ENCODE measurements at places on chromosomes 12 and 14. TPM values are rescaled to one million over a fixed set of nuclear protein-coding genes. Genes with fewer than 3 reads are reported as not detected.

DNA sequence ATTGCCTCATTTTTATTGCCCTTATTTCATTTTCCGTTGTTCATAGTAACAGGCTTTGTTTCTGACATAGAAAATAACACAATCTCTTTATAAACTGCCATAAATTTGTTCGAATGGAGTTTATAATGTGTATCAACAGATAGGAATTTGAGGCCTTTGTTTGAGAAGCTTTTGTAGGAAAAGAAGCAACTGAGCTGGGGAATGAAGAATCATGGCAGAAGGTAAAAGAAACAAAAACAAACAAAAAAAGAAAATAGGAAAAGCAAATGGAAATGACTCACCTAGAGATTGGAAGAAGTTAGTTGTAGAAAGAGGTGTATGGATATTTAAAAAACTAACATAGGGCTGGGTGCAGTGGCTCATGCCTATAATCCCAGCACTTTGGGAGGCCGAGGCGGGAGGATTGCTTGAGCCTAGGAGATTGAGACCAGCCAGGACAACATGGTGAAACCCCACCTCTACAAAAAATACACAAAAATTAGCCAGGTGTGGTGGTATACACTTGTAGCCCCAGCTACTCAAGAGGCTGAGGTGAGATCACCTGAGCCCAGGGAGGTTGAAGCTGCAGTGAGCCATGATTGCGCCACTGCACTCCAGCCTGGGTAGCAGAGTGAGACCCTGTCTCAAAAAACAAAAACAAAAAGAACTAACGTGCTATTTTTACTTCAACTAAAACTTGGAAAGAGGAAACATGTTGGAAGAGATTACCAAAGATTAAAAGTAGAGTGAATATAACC is 523 bp upstream of the REP15 start:
- no peak for DNase-seq

GRCh38 chr12:116060764-116061163 is 216.7 kb downstream of the MED13L start:
- DNase-seq = no peak

GRCh38 chr12:79057540-79057939 is 193.0 kb downstream of the SYT1 start:
- no peak for DNase-seq

- DNase-seq = no peak
These were observed 38.9 kb downstream of the HSP90AA1 start for GRCh38 chr14:102047808-102048540.

GRCh38 chr14:105420974-105421674 is 1.5 kb downstream of the MTA1 start:
- DNase-seq = no peak

DNA sequence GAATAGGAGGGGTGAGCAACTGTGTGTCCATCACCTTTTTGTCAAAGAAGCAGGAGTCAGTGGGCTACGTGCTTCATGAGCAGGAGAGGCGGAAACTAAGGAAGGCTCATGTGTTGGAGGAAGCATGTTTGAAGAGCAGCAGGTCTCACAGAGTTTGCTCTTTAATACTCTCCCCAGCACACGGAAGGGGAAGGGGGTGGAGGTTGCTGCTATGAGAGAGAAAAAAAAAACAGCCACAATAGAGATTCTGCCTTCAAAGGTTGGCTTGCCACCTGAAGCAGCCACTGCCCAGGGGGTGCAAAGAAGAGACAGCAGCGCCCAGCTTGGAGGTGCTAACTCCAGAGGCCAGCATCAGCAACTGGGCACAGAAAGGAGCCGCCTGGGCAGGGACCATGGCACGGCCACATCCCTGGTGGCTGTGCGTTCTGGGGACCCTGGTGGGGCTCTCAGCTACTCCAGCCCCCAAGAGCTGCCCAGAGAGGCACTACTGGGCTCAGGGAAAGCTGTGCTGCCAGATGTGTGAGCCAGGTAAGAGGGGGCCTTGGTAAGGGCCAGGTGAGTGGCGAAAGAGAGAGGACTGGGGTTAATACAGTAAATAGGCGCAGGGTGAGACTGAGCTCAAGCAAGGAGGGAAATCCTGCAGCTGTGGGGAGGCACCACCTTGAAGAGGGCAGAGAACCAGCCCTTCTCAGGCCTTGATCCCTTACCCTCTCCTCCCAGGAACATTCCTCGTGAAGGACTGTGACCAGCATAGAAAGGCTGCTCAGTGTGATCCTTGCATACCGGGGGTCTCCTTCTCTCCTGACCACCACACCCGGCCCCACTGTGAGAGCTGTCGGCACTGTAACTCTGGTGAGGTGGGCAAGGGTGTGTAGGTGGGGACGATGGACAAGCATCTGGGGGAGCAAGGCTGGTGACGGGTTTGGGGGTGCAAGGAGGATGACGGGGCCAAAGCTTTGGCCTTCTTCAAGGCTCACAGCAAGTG is at the start of gene CD27:
Gene CD27 (plus strand): TSS at position 252 of the 985 bp plus-strand sequence. CDS start 141 bp downstream, at position 393.
- no peak for DNase-seq

GRCh38 chr14:50363714-50364111 is 33.0 kb downstream of the CDKL1 start:
- DNase-seq = peak; percentile 51

The POTEG gene
- not detected for polyA plus RNA-seq

GRCh38 chr12:88472248-88472647 is 108.0 kb downstream of the KITLG start:
- no peak for DNase-seq

GRCh38 chr12:107503129-107503855 is 182.3 kb upstream of the PWP1 start:
- DNase-seq = no peak

The CACNA2D4 gene
- polyA plus RNA-seq = 0.58 TPM

- no peak for DNase-seq
These were observed 15.0 kb upstream of the CACNA2D4 start for GRCh38 chr12:1933342-1934051.

GRCh38 chr14:25759920-25760655 is 710.1 kb upstream of the STXBP6 start:
- no peak for DNase-seq

DNA sequence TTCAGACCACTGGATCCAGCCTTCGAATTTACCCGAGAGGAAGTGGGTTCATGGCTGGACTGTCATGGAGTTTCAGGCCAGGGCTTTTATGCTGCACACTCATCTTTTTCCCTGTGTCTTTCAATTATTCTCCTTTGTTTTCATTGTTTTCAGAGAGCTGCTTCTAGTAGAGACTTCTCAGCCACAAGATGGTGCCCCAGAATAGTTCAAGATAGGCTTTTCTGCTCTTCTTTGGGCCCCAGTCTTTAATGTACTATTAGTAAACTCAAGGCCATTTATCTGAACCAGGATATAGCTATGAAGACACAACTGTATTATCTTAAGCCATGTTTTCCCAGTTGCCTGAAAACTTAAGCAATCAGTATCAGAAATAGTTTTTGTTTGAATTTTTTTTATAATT is 30.4 kb upstream of the PSMA6 start:
- peak; percentile 30 for DNase-seq

The TAS2R9 gene
- not detected for polyA plus RNA-seq

The SOX5 gene
- 0.24 TPM for polyA plus RNA-seq

DNA sequence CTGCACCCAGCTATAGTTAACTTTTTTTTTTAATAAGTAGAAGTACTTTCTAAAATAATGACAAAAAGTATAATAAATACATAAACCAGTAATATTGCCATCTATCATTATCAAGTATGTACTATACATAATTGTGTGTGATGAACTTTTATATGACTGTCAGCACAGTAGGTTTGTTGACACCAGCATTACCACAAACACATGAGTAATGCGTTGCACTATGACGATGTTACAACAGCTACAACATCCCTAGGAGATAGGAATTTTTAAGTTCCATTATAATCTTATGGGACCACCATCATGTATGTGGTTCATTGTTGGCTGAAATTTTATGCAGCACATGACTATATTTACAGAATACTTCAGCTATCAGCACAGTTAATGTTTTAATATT is 62.9 kb upstream of the VSX2 start:
- DNase-seq = no peak

- no peak for DNase-seq
These were observed 96.6 kb downstream of the NCOR2 start for GRCh38 chr12:124470806-124471205.

- peak; percentile 47 for DNase-seq
These were observed 399.0 kb downstream of the NAV3 start for GRCh38 chr12:78229591-78230101.

The TMPRSS12 gene
- polyA plus RNA-seq = not detected

- peak; percentile 88 for DNase-seq
These were observed 1.2 kb downstream of the FLRT2 start for GRCh38 chr14:85531141-85531586.

DNA sequence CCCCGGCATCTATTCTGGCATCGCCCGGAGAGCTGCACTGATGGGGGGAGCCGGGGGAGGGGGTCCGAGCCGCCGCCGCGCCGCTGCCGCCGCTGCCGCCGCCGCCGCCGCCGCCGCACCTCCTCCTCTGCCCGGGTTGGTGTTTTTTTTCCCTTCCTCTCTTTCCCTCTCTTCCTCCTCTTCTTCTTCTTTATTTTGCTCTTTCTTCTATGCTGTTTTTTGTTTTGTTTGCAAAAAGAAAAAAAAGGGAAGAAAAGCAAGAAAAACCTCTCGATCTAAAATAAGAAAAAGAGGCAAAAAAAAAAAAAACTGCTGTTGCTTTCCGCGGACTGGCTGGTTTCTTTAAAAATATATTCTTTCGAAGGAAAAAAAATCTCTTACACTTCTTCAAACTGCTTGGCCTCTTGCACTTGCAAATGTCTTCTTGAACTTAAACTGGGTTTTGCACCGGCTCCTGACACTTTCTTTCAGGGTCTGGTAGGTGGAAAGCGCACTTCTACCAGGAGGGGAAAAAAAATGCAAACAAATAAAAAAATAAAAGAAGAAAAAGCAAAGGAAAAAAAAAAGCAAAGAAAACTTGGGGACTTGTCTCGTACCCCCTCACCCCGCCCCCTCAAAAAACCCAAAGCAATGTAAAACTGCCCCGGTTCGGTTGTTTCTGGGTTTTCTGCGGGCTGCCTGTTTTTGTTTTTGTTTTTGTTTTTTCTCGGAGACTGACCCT is 616 bp downstream of the BCL11B start:
- DNase-seq = no peak

The GNG2 gene
- polyA plus RNA-seq = not detected

The ZNF219 gene
- polyA plus RNA-seq = 13.2 TPM

DNA sequence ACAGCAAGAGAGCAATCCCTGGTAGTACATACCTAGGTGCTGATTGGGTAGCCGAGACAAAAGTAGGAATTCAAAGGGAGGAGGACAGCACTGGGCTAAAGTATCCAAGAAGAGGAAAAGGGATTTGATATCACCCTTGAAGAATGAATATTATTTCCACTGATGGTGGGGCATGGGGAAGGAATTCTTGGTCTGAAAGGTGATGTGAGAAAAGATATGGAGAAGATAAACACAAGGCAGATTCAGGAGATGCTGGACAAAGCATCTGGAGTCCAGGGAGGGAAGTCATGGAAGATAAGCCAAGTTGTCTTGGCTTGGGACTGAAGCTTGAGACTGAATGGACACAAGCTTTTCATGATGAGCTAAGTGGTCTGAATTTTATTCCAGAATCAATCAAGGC is 194.0 kb downstream of the EGLN3 start:
- DNase-seq = no peak

DNA sequence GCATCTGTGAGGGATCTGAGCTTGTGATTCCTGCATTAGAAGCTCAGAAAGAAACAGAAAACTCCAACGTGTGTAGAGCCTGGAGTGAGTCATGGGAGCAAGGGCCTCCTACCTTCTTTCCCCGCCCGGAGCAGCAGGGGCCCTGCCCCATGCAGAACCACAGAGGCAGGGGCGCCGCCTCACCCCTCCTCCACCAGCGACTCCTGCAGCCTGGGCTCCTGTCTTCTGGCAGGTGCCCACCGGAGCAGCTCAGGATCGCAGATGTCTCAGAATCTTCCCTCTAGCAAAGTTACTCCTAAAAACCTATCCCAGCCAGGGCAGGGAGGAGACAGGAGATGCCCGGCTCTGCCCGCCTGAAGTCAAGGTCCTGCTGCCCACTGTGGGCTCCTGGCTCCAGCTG is 58.7 kb downstream of the STX2 start:
- DNase-seq = no peak

The NEDD8 gene
- polyA plus RNA-seq = 316 TPM

DNA sequence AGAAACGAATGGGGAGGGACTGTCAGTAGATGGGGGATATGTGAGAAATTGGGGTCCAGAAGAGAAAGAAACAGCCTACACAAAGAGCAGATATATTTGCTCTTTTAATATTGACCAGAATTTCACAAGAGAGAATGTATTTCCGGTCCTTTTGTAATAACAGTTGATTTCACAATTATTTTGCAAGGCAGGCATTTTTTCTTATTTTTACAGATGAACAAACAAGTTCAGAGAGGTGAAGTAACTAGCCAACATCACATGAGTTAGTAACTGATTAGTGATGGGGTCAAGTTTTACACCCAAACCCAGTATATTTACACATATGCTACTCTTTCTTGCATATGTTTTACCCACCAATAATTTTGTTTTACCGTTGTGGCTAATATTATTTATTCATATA is 188.2 kb downstream of the NAV3 start:
- DNase-seq = no peak

The VASH1 gene
- 39.8 TPM for polyA plus RNA-seq

The C12orf56 gene
- polyA plus RNA-seq = 0.19 TPM

- DNase-seq = no peak
These were observed 30.8 kb downstream of the KIF26A start for GRCh38 chr14:104169005-104169698.

- no peak for DNase-seq
These were observed 26.9 kb upstream of the LTBP2 start for GRCh38 chr14:74638966-74639365.

- DNase-seq = no peak
These were observed 15.2 kb upstream of the WNT5B start for GRCh38 chr12:1613860-1614259.

DNA sequence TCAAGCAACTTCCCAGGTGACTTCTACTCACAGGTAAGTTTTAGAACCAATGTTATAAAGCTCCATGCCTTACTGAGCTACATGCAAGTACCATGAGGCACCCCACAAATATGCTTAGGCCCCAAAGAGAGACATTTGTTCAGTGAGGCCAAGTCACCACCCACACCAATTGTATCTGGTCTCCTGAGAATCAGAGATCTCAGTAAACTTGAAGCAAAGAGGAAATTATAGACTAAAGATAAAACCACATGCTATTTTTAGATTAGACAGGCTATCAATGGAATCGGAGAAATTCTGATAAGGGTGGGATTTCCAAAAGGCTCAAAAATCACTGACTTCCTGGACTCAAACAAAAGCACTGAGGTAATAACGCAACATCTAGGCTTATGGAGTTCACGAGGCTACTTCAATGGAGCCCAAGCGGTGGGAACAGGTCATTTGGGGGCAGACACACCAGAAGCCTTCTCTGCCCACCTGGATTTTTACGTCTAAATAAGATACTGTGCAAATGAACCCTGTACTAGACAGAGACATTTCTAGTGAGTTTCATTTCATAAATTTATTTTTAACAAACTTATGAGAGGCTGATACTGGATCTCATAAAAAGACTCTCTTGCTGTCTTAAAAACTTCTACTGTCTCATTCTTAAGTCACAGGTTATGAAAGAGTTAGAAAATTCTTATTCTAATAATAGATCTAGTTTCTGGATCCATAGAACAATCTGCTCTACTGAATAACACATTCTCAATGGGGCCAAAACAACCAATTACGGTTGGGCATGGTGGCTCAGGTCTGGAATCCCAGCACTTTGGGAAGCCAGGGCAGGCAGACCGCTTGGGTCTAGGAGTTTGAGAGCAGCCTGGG is 7.7 kb downstream of the SLC15A4 start:
- no peak for DNase-seq

GRCh38 chr14:45877981-45878380 is 625.0 kb upstream of the MIS18BP1 start:
- DNase-seq = no peak

- no peak for DNase-seq
These were observed 68.6 kb upstream of the DIO3 start for GRCh38 chr14:101492716-101493115.

GRCh38 chr12:106139422-106140171 is 843 bp upstream of the NUAK1 start:
- DNase-seq = peak; percentile 79

GRCh38 chr12:93025145-93026103 is 96.3 kb upstream of the EEA1 start:
- DNase-seq = peak; percentile 79

All from endothelial cell of umbilical vein (primary cell).